Cardiac muscle cell (in vitro differentiated cells and primary cell): ENCODE measurements at places on chromosomes 4 and X.

DNA sequence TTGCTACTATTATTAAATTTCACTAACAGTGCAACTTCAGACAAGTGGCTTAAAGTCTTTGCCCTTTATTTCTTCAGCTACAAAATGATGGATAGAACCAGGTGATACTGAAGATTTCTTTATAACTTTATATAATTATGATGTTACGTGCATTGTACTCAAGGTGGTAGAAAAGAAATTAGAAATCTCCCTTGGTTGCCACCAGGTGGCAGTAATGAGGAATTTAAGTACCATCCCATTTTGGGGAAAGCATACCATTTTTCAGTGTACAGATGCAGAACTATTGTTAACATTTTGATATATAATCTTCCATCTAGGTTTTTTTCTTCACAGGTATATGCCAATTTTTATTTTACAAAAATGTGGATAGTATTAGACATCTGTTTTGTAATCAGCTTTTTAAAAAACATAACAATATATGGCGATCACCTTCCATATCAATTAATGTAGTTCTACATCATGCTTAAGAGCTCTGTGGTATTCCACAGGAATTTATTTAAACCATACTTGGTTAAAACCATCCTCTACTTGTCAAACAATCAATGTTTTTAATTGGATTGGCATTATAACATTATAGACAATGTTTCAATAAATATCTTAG is 37.7 kb upstream of the RAB33B start:
- DNase-seq = peak; percentile 28

DNA sequence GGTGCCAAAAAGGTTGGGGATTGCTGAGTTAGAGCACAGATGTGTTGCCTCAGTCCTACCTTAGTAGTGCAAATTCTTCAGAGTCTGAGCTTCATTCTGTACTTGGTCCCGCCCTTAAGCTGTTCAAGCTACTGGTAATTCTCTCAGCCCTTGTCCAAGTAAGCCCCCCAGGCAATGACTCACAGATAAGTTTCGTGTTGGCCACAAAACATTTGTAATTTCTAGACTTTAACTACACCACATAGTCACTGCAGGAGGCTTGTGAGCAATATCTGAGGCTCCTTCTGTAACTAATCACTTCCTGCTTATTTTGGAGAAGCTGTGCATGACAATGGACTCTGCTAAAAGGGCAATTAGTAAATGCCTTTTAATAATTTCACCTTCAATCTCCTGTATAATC is 1420.5 kb downstream of the PCDH7 start:
- DNase-seq = no peak

GRCh38 chr4:163562496-163562895 is 68.0 kb downstream of the TMA16 start:
- DNase-seq = no peak

GRCh38 chr4:73452953-73453700 is 17.1 kb downstream of the AFP start:
- peak; percentile 8 for DNase-seq

GRCh38 chr4:101282076-101282844 is 65.1 kb downstream of the PPP3CA start:
- DNase-seq = no peak
